Stimulated activated CD8-positive, alpha-beta memory T cell treated with anti-CD3 and anti-CD28 coated beads, Interleukin-2, amount 100 ng/mL, for 1 hour (primary cell): ENCODE measurements at places on chromosomes 3 and 15.

GRCh38 chr3:126413693-126414080 lies 19.0 kb downstream of the CFAP100 start:
- DNase-seq, result no peak

DNA sequence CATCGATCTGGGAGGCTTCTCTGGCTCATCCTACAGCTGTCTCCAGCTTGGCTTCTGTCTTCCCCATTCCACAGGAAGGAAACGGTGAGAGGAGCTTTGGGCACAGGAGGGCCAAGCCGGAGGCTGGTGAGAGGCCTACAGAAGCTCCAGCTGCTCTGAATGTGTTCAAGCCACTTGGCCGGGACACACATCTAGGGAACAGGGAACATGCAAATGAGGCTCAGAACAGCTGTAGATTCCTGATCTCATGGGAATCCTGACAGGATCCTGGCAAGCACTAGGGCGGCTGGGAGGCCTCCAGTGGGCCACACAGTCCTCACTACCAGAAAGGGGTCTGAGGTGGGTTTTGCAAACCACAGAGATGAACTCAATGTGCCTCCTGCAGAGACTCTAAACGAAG lies 13.7 kb downstream of the SEMA5B start:
- no peak for DNase-seq

DNA sequence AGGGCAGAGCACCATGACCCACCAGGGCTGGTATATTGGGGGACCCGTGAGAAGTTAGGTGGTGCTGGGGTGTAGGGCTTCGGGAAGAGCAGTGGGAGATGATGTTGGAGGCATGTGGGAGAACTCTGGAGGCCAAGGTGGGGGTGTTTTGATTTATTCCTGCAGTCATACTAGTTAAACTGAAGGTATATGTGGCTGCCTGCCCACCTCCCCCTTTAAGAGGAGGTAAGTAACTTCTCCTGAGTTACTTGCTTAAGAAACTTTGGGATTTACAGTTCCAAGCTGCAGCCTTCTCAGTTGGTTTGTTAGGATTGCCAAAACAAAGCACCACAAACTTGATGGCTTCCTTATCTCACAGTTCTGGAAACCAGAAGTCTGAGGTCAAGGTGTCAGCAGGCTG lies 73.1 kb upstream of the AGBL1 start:
- DNase-seq, result no peak

- DNase-seq, result no peak
These were observed 561.3 kb upstream of the ZNF717 start for GRCh38 chr3:76346690-76347089.

- no peak for DNase-seq
These were observed 612.8 kb downstream of the MCTP2 start for GRCh38 chr15:94844198-94844537.

DNA sequence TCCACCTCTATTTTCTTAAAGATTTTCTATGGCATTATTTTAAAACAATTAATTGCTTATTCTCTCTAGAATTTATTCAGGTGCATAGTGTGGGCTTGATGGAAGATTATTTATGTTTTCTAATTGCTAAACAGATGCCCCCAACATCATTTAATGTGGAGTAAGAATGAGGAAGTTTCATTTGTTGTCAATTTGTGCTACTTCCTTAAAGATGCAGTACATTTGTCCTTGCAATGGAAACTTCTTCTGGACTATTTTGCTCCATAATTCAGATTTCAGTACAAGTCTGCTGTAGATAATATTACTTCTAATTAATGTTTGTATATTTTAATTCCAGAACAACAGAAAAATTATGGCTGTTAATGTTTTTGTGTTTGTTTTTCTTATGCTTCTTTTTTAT lies 104.8 kb downstream of the TGFBR2 start:
- DNase-seq, result no peak

GRCh38 chr3:112007633-112008032 lies 8.9 kb downstream of the TAGLN3 start:
- DNase-seq, result no peak

DNA sequence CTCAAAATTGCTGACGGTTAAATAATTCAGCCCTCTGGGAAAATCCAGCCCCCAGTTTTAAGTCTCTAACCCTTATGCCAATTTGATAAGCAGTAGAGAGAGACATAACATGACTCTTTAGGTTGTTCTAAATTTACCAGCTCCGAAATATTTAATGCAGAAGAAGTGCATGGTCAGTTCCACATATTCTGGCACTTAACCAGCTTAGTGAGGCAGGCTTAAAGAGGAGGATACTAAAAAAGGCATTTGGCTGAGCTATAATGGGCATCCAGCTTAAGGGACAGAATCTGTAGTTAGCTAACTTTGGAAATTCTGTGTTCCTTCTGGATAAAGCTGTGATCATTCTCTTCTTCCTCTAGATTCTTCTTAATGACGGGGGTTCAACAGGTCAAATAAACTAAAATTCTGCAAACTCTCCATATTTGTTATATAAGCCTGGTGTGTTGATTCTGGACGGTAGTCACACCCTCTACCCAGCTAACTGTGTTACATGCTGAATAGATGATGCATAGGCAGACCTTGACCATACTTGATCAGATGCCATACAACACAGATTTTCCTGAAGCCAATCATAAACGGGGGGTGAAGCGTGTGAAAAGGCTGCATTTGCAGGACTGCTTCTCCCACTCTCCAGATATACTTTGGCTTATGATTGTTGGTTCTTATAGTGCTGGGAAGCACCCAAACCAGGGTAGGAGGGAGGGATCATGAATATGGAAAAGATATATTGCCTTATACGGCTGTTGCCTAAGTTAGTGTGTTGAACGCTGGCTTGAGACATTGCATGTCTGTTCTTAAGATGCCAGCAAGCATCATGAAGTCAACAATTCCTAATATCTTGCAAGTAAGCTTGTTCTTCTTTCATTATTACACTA lies 118.4 kb downstream of the FGF12 start:
- DNase-seq, result no peak

- DNase-seq, result no peak
These were observed 273.5 kb downstream of the ZBTB20 start for GRCh38 chr3:114873591-114873990.

DNA sequence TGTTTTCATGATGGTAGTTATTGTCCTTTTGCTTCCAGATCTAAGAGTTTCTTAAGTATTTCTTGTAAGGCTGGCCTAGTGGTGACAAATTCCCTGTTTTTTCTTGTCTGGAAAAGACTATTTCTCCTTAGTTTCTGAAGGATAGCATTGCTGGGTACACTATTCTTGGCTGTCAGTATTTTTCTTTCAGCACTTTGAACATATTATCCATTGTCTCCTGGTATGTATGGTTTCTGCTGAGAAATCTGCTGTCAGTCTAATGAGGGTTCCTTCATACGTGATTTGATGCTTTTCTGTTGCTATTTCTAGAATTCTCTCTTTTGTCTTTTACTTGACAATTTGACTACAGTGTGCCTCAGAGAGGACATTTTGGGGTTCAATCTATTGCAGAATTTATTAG lies 134.3 kb downstream of the CGGBP1 start:
- DNase-seq, result no peak

DNA sequence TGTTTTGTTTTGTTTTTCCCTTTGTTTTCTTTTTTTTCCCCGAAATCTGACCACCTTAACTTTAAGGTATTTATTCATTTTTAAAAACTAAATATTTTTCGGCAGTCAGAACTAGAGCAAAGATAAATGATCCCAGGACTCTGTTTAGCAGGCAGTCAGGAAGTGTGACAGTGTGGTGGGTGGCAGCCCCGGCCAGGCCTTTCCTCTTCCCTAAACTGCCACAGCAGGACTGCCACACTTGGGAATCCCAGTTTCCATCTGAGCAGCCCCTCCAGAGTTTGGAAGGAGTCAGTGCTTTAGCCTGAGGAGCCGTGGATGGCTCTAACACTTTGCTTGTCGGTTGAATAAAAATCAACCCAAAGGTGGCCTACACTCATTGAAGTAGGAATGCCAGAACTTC lies 6.9 kb downstream of the CCRL2 start:
- DNase-seq, result no peak

GRCh38 chr3:40333416-40333815 lies 23.9 kb downstream of the EIF1B start:
- DNase-seq, result no peak

GRCh38 chr3:138089091-138089490 lies 26.3 kb downstream of the DZIP1L start:
- DNase-seq, result no peak

- DNase-seq, result no peak
These were observed 18.5 kb downstream of the LIMD1 start for GRCh38 chr3:45612918-45613602.

GRCh38 chr3:25266677-25267076 lies 161.4 kb upstream of the RARB start:
- no peak for DNase-seq

GRCh38 chr15:97576929-97577645 lies 383.4 kb upstream of the ARRDC4 start:
- no peak for DNase-seq

DNA sequence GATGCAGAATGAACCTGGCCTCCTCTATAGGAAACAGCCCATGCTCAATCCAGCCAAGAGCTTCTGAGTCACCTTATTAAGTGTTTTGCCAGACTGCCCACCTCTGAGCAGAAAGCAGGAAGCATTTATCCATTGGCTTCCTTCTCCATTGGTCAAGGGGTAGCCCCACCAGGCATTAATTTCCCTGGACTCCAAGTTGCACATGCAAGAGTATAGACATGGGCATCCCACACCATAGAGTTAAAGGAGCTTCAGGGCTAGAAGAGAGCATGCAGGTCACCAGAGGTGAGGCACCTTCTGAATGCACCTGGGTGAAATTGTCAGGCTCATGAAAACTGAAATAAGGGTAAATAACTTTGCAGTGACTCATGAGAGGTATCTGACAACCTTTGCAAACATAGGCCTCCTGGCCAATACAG lies 230.8 kb upstream of the STAC start:
- DNase-seq, result no peak

DNA sequence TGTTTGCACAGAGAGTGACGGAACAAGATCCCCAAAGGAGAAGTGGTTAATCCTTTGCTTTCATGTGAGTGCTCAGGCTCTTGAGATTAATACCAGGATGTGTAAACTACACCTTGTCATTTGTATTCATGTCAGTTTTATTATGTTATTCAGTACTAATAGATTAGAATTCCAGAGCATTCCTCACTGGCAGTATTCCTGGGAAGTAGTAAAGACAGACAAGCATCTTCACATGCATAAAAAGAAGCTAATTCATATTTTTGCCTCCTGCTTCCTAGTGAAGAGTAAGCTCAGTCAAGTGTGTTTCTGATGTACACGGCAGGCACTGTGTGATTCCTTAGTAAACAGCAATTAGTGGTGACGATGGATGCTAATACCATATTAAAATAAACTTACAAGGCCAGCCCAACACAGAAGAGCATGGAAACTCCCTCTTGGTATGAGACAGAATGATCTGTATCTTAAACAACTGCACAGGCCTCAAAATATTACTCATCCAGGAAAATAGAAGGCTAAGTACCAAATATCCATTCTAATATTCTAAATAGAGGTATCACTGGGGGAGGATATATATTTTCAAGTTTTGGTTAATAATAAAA lies 336.8 kb upstream of the MCTP2 start:
- no peak for DNase-seq

GRCh38 chr15:31257286-31257685 lies 69.3 kb upstream of the KLF13 start:
- no peak for DNase-seq

DNA sequence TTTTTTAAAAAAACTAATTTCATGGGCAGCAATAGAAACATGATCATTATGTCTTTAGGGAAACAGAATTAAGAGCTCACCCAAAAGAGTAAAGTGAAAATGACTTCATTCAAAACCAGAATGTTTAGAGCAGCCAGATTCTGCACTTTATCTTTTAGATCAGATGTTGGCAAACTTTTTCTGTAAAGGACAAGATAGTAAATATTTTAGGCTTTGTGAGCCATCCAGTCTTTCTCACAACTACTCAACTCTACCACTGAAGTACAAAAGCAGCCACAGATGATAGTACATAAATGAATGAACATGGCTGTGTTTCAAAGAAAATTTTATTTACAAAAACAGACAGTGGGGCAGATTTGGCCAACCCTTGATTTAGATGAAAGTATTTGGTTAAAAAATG lies 84.5 kb downstream of the SETD2 start:
- DNase-seq, result no peak

DNA sequence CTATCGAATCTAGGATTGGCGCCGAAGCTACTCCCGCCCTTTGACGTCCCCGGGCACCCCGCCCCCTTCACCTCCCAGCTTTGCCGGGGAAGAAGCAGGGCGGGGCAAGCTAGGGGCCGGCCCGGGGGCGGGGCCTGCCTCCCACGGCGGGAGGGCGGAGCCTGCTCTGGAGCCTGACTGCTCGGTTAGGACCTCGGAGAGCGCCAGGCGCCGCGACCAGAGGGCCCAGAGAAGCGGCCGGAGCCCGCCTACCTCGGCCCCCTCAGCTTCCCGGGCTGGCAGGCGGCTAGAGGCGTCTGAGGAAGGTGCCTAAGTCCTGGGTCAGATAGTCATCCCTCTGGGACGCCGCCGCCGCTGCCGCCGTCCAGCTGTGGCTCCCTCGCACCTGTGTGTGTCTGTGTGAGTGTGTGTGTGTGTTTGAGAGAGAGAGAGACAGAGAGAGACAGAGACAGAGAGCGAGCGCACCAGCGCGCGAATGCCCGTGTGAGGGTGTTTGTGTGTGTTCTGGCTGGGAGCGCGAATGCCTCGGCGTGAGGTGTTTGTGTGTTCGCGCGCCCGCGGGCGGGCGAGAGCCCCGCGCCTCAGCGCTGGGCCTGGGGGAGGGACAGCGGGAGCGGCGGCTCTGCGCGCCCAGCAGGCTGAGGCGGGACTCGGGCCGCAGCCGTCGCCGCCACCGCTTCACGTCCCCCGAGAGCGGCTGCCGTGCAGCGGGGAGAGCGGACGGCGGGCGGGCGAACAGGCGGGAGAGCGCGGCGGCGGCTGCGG lies at the start of gene STXBP5L:
TSS of gene STXBP5L (plus strand) at position 176 of the 765 bp plus-strand sequence. CDS start 1,374 bp downstream, outside the sequence.
- DNase-seq, result no peak

- no peak for DNase-seq
These were observed 1062.4 kb downstream of the AGBL1 start for GRCh38 chr15:87142096-87142495.

DNA sequence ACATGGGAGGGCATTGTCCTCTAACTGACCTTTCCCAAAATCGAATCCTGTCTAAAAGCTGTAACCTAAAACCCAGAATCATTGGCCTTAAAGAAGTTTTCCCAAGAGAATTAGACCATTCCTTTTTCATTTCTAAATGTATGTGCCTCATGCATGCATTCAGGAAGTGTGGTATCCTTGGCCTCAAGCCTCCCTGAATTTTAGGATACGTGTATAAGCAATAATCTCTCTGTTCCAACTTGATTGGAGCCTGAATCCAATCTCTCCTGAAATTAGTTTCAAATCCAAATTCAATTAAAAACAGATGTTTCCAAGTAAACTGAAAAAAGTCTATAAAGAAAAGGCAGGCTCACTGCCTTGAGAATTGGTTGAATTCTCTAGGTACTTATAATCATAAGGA lies 86.0 kb upstream of the VEPH1 start:
- DNase-seq, result no peak

- no peak for DNase-seq
These were observed 683.5 kb downstream of the NR2F2 start for GRCh38 chr15:97014001-97014400.

- no peak for DNase-seq
These were observed 42.7 kb downstream of the STT3B start for GRCh38 chr3:31575448-31575847.
